ENCODE measurements at places on chromosomes 2 and 18.

- DNase-seq, result peak; percentile 63
- H3K4me3 ChIP-seq, result no peak overlapping the region
- H3K4me1 ChIP-seq, result peaks cover 7% of the 10 kb centered on the region
- no peaks in the 10 kb centered on the region for H3K36me3 ChIP-seq
Observed at GRCh38 chr2:9095690-9096089, 92.2 kb upstream of the MBOAT2 start.

DNA sequence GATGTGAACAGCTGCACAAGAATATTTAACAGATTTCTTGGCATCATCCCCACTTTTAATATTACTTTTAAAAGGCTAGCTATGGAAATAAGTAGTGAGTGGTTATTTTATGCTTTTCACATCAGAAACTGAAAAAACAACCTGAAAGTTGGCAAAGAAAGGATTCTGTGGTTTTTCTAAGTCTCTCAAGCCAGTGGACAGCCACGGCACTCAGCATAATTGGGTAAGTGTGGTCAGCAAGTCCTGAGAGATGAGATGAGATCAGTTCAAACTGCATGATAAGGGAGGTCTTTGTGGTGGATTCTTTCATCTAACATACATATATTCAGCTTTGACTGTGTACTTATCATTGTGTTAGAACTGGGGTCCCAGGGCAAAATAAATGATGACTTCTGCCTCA is 105.2 kb downstream of the LYPD6B start:
- no peak overlapping the region for H3K4me3 ChIP-seq
- no peaks in the 10 kb centered on the region for H3K4me1 ChIP-seq
- DNase-seq, result no peak
- no peak overlapping the region for H3K27ac ChIP-seq

GRCh38 chr2:7847321-7847720 is 834.5 kb upstream of the ID2 start:
- H3K27ac ChIP-seq, result no peak overlapping the region
- peaks cover 11% of the 10 kb centered on the region for H3K4me1 ChIP-seq
- no peak for DNase-seq
- no peak overlapping the region for H3K4me3 ChIP-seq
- H3K36me3 ChIP-seq, result no peaks in the 10 kb centered on the region

DNA sequence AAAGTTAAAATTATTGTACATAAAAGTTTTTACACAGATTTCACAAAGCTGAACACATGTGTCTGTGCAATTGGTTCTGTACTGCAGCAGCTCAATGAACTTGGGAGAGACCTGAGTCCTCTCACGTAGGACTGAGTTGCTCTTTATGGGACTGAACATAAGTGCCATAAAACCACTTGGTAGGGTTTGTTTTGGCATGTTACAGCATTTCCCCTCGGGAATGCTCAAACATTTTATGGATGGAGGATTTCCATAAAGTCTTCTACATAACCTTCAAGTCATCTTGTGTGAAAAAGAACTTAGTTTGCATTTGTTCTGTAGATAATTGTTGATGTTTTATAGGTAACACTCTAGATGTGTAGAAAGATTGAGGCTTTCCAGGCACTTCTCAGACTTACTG is 15.9 kb downstream of the LYPD6 start:
- H3K27ac ChIP-seq, result no peak overlapping the region
- H3K4me1 ChIP-seq, result no peaks in the 10 kb centered on the region
- DNase-seq, result no peak
- no peaks in the 10 kb centered on the region for H3K27me3 ChIP-seq
- no peaks in the 10 kb centered on the region for H3K36me3 ChIP-seq

DNA sequence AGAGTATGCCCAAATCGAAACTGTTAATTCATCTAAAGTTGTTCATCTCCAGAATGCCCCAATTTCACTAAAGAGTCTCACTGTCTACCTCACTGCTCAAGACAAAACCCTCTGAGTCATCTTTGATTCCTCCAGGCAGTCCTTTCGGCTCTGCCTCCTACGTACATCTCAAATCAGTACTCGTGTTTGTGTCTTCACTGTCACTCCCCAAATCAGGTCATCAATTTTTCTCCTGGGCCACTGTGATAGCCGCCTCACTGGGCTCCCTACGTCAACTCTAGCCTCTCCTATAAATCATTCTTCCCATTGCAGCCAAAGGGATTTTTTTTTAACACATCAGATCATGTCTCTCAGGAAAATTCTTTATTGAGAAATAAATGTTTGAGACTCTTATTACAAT is 42.1 kb upstream of the TTC39C start:
- no peak for DNase-seq
- no peaks in the 10 kb centered on the region for H3K27me3 ChIP-seq
- H3K36me3 ChIP-seq, result no peaks in the 10 kb centered on the region

GRCh38 chr18:11521853-11522252 is 87.5 kb upstream of the SLC35G4 start:
- H3K4me3 ChIP-seq, result no peak overlapping the region
- peaks cover 8% of the 10 kb centered on the region for H3K27me3 ChIP-seq
- no peak for DNase-seq
- peaks cover 3% of the 10 kb centered on the region for H3K4me1 ChIP-seq
- H3K27ac ChIP-seq, result no peak overlapping the region
- no peaks in the 10 kb centered on the region for H3K36me3 ChIP-seq

- no peak for DNase-seq
- H3K36me3 ChIP-seq, result no peaks in the 10 kb centered on the region
- H3K4me1 ChIP-seq, result no peaks in the 10 kb centered on the region
- no peak overlapping the region for H3K4me3 ChIP-seq
Observed at GRCh38 chr2:60109744-60110143, 443.7 kb downstream of the BCL11A start.

GRCh38 chr2:30656079-30656478 is 151.2 kb downstream of the CAPN13 start:
- no peaks in the 10 kb centered on the region for H3K27me3 ChIP-seq
- H3K36me3 ChIP-seq, result no peaks in the 10 kb centered on the region
- DNase-seq, result no peak
- no peaks in the 10 kb centered on the region for H3K4me1 ChIP-seq
- H3K4me3 ChIP-seq, result no peak overlapping the region
- H3K27ac ChIP-seq, result no peak overlapping the region

DNA sequence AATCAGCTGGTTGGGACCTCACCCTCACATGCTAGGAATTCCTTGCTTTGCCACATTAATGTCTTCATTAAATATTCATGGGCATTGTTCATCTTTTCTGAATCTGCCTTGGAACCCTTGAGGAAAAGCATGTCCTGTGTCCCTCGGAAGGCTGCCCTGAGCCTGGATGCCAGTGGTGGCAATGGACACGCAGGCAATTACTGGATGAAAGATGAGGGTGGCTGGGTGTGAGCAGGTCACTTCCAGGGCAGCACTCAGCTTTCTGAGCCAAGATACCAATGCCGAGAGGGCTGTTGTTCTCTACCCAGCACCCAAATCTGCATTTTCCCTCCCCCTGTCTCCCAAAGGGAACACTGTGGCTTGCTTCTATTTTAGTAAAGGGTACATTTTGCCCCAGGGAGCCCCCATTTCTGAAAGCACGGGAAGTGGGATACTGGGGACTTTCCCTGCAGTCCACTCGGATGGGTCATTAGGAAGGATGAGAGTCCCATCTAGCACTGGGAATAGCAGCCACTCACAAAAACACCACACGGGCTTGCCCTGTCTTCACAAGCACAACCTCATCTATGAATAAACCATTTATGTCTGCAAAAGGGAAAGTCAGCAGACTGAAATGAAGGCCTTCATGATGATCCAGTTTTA is 234.8 kb downstream of the SOX11 start:
- no peaks in the 10 kb centered on the region for H3K36me3 ChIP-seq
- no peak overlapping the region for H3K27ac ChIP-seq
- no peak for DNase-seq

GRCh38 chr2:157935378-157935906 is 59.3 kb upstream of the ACVR1 start:
- peaks cover 54% of the 10 kb centered on the region for H3K27me3 ChIP-seq
- no peak overlapping the region for H3K4me3 ChIP-seq
- H3K4me1 ChIP-seq, result peaks cover 37% of the 10 kb centered on the region
- no peak for DNase-seq
- H3K36me3 ChIP-seq, result no peaks in the 10 kb centered on the region

- H3K4me3 ChIP-seq, result no peak overlapping the region
- H3K4me1 ChIP-seq, result no peaks in the 10 kb centered on the region
- no peak for DNase-seq
- H3K27me3 ChIP-seq, result no peaks in the 10 kb centered on the region
Observed at GRCh38 chr2:148796735-148797512, 78.1 kb upstream of the KIF5C start.

DNA sequence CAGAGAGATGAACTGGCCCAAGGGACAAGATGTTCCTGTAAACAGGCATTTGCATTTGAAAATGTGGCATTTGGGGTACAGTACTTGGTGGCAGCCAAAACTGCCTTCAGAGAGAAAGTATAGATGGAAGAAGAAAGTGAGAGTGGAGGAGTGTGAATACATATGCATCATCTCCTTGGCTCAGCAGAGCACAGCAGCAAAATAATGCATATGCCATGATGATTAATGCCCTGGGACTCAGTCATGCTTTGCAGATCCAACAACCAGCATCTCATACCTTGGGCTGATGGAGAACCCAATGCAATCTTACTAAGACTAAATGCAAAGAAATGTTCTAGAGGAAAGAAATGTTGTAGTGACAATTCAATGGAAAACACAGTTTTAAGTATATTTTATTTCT is 29.7 kb upstream of the CYTIP start:
- H3K36me3 ChIP-seq, result no peaks in the 10 kb centered on the region
- no peaks in the 10 kb centered on the region for H3K4me1 ChIP-seq
- no peak overlapping the region for H3K27ac ChIP-seq
- no peak for DNase-seq
- no peak overlapping the region for H3K4me3 ChIP-seq
- no peaks in the 10 kb centered on the region for H3K27me3 ChIP-seq

DNA sequence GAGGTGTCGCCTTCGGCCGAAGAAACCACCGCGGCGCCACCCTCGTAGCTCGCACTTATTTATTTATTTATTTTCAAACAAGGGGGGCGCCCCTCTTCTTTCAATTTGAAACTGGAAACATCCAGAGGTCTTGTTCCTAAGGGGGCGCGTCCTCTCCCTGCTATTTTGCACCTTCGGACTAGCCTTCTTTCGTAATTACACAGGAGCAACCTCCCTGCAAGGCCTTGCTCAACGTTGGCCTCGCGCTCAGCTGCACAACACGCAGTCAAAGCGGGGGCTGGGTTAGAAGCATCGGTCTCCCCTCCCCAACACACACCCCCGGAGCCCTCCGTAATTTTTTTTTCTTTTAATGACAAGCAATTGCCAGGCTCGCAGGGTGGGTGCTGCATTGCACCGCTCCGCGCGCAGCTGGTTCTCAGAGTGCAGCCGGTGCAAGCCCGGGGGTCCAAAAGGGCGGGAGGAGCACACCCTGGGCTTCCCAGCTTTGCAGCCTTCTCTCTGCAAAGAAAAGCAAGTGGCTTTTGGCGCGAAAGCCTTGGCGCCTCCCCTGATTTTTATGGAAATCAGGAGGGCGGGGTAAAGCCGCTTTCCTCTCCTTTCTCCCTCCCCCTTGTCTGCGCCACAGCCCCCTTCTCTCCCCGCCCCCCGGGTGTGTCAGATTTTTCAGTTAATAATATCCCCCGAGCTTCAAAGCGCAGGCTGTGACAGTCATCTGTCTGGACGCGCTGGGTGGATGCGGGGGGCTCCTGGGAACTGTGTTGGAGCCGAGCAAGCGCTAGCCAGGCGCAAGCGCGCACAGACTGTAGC is at the start of gene MYCN:
Gene MYCN, plus strand, starts transcription at position 697 of the 807 bp plus-strand sequence. CDS start 1,515 bp downstream, outside the sequence.
- no peaks in the 10 kb centered on the region for H3K36me3 ChIP-seq
- no peaks in the 10 kb centered on the region for H3K27me3 ChIP-seq
- peaks cover 23% of the 10 kb centered on the region for H3K4me1 ChIP-seq
- H3K27ac ChIP-seq, result peak within 1 kb of the TSS; percentile 51
- peak within 1 kb of the TSS; percentile 78 for H3K4me3 ChIP-seq
- DNase-seq, result peak; percentile 95

DNA sequence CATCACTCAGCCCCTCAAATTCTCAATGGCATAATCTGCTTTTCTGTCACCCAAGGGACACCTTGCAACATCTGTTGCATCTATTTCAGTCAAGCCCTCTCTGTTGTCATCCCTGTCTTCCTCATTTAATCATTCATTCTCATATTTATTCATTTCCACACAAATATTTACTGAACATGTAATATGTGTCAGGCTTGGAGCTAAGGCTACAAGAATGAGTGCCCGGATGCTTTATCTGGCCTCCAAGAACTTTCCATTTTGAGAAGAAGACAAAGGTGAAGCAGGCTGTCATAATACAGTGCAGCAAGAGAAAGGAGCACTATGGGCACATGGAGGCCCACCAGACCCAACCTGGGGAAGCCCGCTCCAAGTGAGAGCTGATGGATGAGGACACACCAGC is 15.6 kb downstream of the IL18RAP start:
- H3K4me3 ChIP-seq, result no peak overlapping the region
- no peaks in the 10 kb centered on the region for H3K27me3 ChIP-seq
- H3K36me3 ChIP-seq, result no peaks in the 10 kb centered on the region
- H3K27ac ChIP-seq, result no peak overlapping the region

DNA sequence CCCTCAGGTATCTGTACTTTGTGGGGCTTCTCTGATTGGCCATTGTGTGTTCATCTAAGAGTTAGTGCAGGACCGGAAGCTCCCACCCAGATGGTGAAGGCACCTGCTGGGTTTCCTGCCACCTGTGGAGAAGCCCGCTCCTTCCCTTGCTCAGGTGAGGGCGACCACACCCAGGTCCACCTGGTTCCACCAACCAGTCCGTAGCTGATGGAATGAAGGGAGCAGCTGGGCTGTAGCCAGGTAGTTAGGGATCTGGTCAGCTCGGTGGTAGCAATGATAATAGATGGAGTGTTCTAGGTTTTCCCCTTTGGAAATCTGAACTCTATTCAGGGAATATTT is 16.0 kb downstream of the SH3BP4 start:
- no peak overlapping the region for H3K27ac ChIP-seq
- no peaks in the 10 kb centered on the region for H3K36me3 ChIP-seq
- no peak overlapping the region for H3K4me3 ChIP-seq
- H3K27me3 ChIP-seq, result no peaks in the 10 kb centered on the region

DNA sequence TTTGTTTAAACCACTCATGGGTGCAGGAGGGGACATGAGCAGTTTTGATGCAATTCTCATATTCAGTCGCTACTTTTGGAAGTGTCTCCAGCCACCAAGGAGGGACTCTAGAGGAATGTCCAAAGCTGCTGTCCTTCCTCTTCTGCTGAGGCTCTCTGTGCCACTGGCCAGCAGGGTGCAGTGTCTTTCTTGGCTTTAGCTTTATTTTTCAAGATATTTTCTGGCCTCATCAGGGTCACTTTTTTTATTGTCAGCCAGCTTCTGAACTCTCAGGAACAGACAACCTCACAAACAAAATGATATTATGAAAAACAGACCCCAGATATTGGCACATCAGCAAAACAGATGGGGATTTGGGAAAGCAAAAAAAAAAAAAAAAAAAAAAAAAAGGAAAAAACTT is 289.3 kb upstream of the ZSWIM2 start:
- H3K4me1 ChIP-seq, result no peaks in the 10 kb centered on the region
- no peaks in the 10 kb centered on the region for H3K36me3 ChIP-seq
- H3K4me3 ChIP-seq, result no peak overlapping the region
- no peak overlapping the region for H3K27ac ChIP-seq
- peak; percentile 59 for DNase-seq
- H3K27me3 ChIP-seq, result no peaks in the 10 kb centered on the region

All from neural progenitor cell (in vitro differentiated cells).